ENCODE measurements at places on chromosomes 1 and 21. TPM values are rescaled to one million over a fixed set of nuclear protein-coding genes. Genes with fewer than 3 reads are reported as not detected.

Gene GFI1
- total RNA-seq, result 0.71 TPM

Gene TNFRSF1B
- total RNA-seq, result 58.7 TPM

Gene SESN2
- 10.9 TPM for total RNA-seq

Gene FCRL6
- not detected for total RNA-seq

Gene PLPPR4
- total RNA-seq, result 1.2 TPM

Gene C1orf94
- not detected for total RNA-seq

Gene CTH
- 0.81 TPM for total RNA-seq

Gene SPSB1
- total RNA-seq, result 171 TPM

Gene LAMC2
- total RNA-seq, result 0.54 TPM

DNA sequence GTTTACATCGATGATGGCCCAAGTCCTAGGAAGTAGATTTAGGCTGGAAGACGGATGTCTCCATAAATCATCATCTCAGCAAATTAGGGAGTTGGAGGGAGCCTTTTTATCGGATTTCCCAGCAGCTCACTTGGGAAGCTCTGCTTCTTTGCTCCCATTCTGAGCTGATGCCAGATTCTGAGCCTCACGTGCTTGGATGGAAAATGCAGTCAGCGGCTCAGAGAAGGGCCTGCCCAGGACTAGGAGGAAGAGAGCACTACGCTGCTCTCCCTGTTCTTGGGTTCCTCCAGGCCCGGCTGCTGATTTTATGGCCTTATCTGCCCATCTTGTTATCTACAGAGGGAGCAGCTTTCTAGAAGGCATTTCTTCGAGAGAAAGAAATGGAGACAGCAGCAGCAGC lies 42.0 kb downstream of the UBIAD1 start:
- DNase-seq, result no peak

DNA sequence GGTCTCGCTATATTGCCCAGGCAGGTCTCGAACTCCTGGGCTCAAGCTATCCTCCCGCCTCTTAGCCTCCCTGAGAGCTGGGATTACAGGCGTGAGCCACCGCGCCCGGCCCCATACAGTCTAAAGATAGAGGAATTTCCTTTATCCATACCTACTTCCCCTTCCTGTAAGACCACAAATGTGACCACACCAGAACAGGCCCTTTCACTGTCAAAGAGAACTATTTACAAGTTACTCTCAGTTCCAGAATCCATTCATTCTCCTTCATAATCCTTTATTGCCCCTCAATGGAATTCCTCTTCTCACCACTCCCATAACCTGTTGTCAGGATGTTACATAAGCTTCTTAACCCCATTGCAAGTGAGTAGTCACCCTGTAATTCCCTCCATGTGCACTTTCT lies 26.3 kb upstream of the SLC5A9 start:
- no peak for DNase-seq

- DNase-seq, result no peak
These were observed 144.6 kb downstream of the GALNT2 start for GRCh38 chr1:230211436-230212145.

DNA sequence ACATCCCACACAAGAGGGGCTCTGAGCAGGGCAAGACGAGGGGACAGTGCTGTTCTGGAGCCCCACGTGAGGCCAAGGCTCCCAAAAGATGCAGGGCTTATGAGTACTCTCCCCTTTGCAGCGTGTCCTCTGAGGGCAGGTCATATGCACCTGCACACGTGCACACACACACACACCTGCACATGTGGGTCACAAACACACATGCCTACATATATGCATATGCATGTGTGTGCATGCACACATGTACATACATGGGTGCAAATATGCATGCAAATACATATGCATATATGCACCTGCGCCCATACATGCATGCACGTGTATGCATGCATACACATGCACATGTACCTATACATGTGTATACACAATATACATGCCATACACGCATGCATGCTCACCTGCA lies 197.9 kb downstream of the NPHP4 start:
- no peak for DNase-seq

- no peak for DNase-seq
These were observed 10.2 kb downstream of the DDI2 start for GRCh38 chr1:15627343-15627988.

DNA sequence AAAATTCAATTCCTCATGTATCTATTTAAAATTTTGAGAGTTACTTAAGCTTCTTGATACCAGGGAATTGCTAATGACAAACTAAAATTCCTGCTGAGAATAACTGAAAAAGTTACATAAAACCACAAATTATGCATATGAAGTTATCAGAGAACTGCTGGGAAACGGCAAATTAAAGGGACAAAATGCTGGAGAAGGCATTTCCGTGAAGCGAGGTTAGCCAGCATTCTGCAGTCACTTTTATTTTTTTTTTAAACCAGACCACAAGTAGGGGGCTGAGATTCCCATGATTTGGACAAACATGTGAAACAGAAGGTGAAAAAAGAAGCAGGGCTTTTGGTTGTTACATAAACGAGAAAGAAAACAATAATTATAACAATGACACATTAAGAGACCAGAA lies 737.6 kb upstream of the CHRM3 start:
- DNase-seq, result no peak

DNA sequence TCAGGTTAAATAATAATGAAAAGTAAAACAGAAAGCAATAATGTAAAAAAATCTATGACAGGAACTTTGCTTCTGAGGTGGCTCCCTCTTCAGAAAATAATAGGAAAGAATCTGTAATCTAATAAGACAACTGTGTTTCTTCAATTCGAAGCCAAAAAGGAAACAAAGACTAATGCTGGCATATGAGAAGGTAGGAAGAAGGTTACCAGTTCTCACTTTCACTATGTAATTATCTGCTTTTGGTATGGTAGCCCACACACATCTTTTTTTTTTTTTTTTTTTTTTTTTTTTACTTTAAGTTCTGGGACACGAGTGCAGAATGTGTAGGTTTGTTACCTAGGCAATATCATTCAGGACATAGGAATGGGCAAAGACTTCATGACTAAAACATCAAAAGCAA lies 47.1 kb downstream of the COP1 start:
- DNase-seq, result no peak

- DNase-seq, result no peak
These were observed 785.9 kb upstream of the TPTE start for GRCh38 chr21:9735421-9735961.

GRCh38 chr1:216330262-216330661 lies 93.0 kb downstream of the USH2A start:
- no peak for DNase-seq

DNA sequence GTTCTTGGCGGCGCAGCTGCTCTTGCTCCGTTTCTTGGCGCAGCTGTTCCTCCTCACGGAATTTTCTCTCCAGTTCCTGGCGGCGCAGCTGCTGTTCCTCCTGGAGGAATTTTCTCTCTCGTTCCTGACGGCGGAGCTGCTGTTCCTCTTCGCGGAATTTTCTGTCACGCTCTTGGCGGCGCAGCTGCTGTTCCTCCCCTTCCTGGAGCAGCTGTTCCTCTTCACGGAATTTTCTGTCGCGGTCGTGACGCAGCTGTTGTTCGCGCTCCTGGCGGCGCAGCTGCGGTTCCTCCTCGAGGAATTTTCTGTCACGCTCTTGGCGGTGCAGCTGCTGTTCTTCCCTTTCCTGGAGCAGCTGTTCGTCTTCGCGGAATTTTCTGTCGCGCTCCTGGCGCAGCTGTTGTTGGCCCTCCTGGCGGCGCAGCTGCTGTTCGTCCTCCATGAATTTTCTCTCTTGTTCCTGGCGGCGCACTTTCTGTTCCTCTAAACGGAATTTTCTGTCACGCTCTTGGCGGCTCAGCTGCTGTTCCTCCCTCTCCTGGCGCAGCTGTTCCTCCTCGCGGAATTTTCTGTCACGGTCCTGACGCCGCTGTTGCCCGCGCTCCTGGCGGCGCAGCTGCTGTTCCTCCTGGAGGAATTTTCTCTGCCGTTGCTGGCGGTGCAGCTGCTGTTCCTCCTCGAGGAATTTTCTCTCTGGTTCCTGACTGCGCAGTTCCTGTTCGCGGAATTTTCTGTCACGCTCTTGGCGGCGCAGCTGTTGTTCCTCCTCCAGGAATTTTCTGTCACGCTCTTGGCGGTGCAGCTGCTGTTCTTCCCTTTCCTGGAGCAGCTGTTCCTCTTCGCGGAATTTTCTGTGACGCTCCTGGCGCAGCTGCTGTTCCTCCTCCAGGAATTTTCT lies 7.0 kb downstream of the TCHH start:
- no peak for DNase-seq

GRCh38 chr1:167114725-167115124 lies 20.9 kb downstream of the STYXL2 start:
- DNase-seq, result no peak

GRCh38 chr1:93025572-93025971 lies 53.5 kb upstream of the MTF2 start:
- DNase-seq, result no peak

- DNase-seq, result no peak
These were observed 103.3 kb downstream of the AKT3 start for GRCh38 chr1:243746751-243747150.

DNA sequence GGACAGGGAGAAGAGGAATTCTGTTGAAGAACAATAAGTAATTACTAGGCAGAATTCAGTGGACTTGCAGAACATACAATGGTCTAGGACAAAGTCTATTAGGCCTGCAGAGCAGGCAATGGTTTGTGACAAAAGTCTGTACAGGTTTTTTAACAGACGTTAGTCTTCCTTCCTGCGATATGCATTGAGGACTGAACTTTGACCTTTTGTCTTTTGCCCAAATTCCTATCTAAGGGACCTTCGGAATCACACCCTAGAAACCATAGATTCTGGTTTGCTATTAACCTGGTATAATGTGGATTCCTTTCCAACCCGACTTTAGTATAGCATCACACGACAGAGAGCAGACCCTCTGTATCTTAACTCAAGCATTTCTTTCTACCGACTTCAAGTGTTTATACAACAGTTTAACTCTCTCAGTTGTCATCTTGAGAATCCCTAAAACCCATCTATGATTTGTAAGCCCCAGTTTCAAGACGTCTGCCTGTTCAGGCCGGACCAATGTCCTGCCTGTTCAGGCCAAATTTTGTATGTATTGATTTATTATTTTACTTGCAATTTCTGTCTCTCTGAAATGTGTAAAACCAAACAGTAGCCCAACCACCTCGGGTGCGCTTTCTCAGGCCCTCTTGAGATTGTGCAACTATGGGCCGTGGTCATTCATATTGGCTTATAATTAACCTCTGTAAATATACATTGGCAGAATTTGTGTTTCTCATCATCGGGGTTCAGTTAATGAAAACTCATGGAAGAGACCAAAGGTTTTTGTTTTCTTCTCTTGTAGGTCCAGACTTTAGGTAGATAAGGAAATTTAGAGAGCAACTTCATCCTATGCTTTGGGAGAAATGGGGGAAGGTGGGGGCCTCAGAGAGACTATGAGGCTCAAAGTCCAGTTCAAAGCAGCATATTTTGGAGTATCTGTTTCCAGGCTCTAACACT lies 76.9 kb upstream of the TNFSF18 start:
- no peak for DNase-seq

- DNase-seq, result peak; percentile 77
These were observed 42.9 kb downstream of the SLX9 start for GRCh38 chr21:44982558-44983250.
